ENCODE measurements at places on chromosomes 3 and 15.

- no peak for DNase-seq
Observed at GRCh38 chr3:55543181-55543614, 56.1 kb upstream of the WNT5A start.

DNA sequence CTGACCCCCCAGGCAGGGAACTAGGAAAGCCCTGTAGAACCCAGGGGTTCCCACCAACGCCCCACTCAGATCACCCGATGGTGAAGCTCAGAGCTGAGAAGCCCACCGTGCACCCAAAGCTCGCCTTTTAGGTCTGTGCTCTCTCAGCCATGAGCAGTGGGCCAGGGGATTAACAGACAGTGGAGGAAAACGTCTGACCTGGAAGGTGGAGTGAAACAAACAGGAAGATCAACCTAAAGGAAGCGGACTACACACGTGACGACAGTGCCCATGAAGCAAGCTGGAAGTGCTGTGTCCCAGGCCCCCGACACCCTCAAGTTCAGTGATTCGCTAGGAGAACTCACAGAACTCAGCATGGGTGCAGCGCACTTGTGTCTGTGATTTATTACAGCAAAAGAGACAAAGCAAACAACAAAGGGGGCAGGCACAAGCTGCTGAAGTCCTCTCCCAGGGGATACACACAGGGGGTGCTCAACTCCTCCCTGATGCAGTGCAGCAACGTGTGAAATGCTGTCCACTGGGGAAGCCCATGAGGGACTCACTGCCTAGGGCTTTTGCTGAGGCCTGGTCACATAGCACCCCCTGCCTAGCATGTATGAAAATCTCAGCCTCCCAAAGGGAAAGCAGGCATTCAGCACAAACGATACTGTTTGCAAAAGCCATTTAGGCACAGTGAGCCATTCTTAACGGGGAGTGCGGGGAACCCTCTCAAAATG lies 43.5 kb downstream of the CFAP92 start:
- DNase-seq, result no peak

- no peak for DNase-seq
Observed at GRCh38 chr3:89697321-89697916, 590.0 kb downstream of the EPHA3 start.

DNA sequence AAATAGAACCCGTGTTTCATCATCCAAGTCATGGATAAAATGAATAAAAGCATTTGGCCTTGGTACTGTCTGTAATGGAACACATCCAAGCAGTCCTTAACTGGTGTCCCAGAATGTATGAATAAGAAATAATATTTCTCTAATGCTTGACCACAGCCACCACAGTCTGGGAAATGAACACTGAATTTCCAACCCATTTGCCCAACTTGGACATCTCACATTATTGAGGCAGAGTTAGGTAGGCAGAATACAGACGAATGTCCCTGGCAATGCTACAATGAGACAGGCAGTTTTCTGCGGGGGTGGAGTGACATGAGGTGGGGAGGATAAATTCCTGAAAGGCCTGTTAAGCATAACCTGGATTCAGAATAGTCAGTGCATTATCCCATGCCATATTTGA lies 245.7 kb downstream of the ZIC1 start:
- DNase-seq, result no peak

GRCh38 chr3:55330756-55331155 lies 156.3 kb downstream of the WNT5A start:
- DNase-seq, result no peak

GRCh38 chr3:1017870-1018269 lies 75.0 kb upstream of the CNTN6 start:
- DNase-seq, result no peak

- DNase-seq, result no peak
Observed at GRCh38 chr3:116242825-116243224, 202.5 kb downstream of the LSAMP start.
